ENCODE measurements at places on chromosomes 1 and 21. TPM values are rescaled to one million over a fixed set of nuclear protein-coding genes. Genes with fewer than 3 reads are reported as not detected.
A peak's percentile ranks its signal among the peaks of the same experiment; 100 is the strongest.

The VASH2 gene
- 0.55 TPM for total RNA-seq

The NEGR1 gene
- total RNA-seq = 0.08 TPM

The DDAH1 gene
- not detected for total RNA-seq

The VWA5B1 gene
- total RNA-seq = 0.15 TPM

The RBM11 gene
- 1.7 TPM for total RNA-seq

The ESRRG gene
- total RNA-seq = not detected

The NR0B2 gene
- not detected for total RNA-seq

The LRIG2 gene
- 20.2 TPM for total RNA-seq

The KRTAP21-2 gene
- not detected for total RNA-seq

The LCE1D gene
- total RNA-seq = not detected

The SERINC2 gene
- not detected for total RNA-seq

DNA sequence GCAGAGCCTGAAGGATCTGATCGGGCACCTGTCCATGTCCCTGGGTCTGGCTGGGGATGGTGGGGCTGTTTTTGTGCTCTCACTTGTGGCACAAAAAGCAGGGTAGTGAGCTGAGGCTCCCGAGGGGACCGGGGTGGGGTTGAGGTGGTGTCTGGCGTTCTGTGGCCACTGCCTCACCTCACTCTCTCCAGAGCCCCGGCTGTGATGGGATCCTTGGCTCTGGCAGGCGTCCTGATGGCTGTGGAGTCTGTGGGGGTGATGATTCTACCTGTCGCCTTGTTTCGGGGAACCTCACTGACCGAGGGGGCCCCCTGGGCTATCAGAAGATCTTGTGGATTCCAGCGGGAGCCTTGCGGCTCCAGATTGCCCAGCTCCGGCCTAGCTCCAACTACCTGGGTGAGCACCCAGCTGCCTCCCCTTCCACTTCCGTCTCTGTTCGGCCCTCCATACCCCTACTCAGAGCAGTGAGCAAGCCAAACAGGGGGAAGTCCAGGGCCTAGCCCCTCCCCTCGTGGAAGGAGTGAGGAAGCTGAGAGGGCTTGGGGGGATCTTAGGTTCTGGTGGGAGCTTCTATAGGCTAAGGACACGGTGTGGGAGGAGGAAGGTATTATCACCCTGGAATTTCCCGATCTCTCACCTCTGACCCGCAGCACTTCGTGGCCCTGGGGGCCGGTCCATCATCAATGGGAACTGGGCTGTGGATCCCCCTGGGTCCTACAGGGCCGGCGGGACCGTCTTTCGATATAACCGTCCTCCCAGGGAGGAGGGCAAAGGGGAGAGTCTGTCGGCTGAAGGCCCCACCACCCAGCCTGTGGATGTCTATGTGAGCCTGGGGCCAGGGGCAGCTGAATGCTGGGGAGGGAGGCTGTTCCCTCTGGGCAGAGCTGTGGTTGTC, 7.0 kb downstream of the ADAMTSL4 start:
- DNase-seq = no peak
- H3K4me1 ChIP-seq = peaks cover 15% of the 10 kb centered on the region
- no peaks in the 10 kb centered on the region for H3K27me3 ChIP-seq
- peak overlapping the region; percentile 36 for H3K4me3 ChIP-seq

GRCh38 chr1:47569681-47570470, 132.0 kb downstream of the FOXD2 start:
- H3K27me3 ChIP-seq = peaks cover 56% of the 10 kb centered on the region
- peaks cover 3% of the 10 kb centered on the region for H3K4me1 ChIP-seq
- DNase-seq = no peak
- no peaks in the 10 kb centered on the region for H3K36me3 ChIP-seq
- H3K4me3 ChIP-seq = no peak overlapping the region
- no peak overlapping the region for H3K27ac ChIP-seq

DNA sequence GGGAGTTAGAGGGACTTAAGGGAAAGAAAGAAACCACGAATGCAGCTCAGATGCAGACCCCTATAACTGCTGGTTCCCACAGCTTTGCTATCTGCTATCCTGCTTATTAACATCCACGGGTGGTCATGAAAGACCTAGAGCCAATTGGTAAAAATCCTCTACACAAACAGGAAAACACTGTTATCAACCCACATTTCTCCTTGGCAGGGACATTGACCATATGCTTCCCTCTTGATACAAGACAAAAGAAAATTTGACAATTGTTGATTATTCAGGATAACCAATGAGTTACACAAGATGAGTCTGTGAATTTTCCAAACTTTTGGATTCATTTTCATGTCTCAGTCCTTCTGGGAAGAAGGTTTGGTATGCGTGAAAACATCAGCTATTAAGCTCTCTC, 90.4 kb downstream of the TIAM1 start:
- peaks cover 6% of the 10 kb centered on the region for H3K4me1 ChIP-seq
- H3K27me3 ChIP-seq = no peaks in the 10 kb centered on the region
- no peak overlapping the region for H3K27ac ChIP-seq
- no peak for DNase-seq
- H3K4me3 ChIP-seq = no peak overlapping the region

GRCh38 chr21:43603641-43604504, 55.4 kb downstream of the HSF2BP start:
- H3K4me3 ChIP-seq = no peak overlapping the region
- H3K27ac ChIP-seq = no peak overlapping the region
- H3K36me3 ChIP-seq = no peaks in the 10 kb centered on the region

DNA sequence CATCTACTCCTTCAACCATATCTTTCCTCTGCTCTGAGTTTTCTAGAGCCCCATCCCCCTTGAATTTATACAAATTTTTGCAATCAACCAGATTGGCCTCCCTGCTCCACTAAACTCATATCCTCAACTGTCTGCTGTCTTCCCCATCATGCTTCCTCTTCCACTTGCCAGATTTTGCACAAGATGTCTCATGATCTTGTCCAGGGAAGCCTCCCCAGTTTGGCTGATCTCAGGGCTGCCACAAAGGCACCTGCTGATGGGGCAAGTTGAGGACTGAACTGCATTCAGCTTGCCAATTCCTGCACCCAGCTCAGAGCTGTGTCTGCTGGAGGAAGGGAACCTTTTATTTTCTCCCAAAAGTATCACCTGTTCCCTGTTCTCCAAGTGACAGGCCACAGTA, 3.9 kb upstream of the KCNJ9 start:
- H3K27me3 ChIP-seq = peaks cover 88% of the 10 kb centered on the region
- peaks cover 19% of the 10 kb centered on the region for H3K36me3 ChIP-seq
- DNase-seq = no peak
- no peak overlapping the region for H3K27ac ChIP-seq
- peak overlapping the region; percentile 7 for H3K4me3 ChIP-seq
- H3K4me1 ChIP-seq = peaks cover 4% of the 10 kb centered on the region

GRCh38 chr1:60222360-60223115, 149.0 kb upstream of the C1orf87 start:
- DNase-seq = no peak
- H3K27ac ChIP-seq = no peak overlapping the region
- H3K4me3 ChIP-seq = no peak overlapping the region
- H3K4me1 ChIP-seq = peaks cover 2% of the 10 kb centered on the region
- H3K36me3 ChIP-seq = no peaks in the 10 kb centered on the region

- peak overlapping the region; percentile 75 for H3K27ac ChIP-seq
- peak overlapping the region; percentile 80 for H3K4me3 ChIP-seq
- H3K36me3 ChIP-seq = peaks cover 8% of the 10 kb centered on the region
- H3K4me1 ChIP-seq = peaks cover 24% of the 10 kb centered on the region
- H3K27me3 ChIP-seq = peaks cover 76% of the 10 kb centered on the region
- no peak for DNase-seq
These were observed 1.3 kb downstream of the TACSTD2 start for GRCh38 chr1:58575551-58576324.

DNA sequence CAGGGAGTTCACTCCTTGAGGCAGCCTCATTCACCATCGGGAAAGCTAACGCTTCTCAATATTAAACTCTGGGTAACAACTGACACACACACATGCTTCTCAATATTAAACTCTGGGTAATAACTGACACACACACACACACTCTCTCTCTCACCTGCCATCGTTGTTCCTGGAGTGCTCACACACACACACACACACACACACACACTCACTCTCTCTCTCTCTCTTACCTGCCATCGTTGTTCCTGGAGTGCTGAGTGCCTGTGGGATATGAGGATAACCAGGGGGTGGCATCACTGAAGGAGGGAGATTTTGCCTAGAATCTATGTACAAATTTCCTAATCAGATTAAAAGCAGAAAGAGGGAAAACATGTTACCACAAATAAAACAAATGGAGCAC, 17.1 kb upstream of the GUCA2A start:
- H3K27me3 ChIP-seq = no peaks in the 10 kb centered on the region
- peak overlapping the region; percentile 74 for H3K27ac ChIP-seq
- H3K4me3 ChIP-seq = no peak overlapping the region
- H3K36me3 ChIP-seq = peaks cover 13% of the 10 kb centered on the region
- H3K4me1 ChIP-seq = peaks cover 9% of the 10 kb centered on the region

GRCh38 chr1:207959141-207959825, 48.4 kb upstream of the CD34 start:
- H3K4me3 ChIP-seq = peak overlapping the region; percentile 71
- H3K36me3 ChIP-seq = peaks cover 4% of the 10 kb centered on the region
- H3K27me3 ChIP-seq = peaks cover 70% of the 10 kb centered on the region
- no peak for DNase-seq
- H3K27ac ChIP-seq = no peak overlapping the region

DNA sequence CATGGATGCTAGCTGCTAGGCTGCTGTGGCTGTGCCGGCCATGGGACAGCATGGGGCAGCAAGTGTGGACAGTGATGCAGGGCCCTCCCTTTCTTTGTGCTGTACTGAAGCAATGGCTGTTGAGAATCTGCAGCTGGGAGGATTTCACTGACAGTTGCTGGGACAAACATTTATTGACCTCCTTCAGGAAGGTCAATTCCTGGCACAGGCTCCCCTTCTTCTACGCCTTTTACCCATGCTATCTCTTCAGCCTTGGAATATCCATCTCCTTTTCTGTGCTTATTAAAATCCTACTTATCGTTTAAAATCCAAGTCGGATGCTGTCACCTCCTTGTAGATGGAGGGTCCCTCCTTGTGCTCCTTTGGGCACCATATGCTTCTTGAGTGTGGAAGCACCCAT, 213.1 kb upstream of the USP24 start:
- no peaks in the 10 kb centered on the region for H3K36me3 ChIP-seq
- no peak overlapping the region for H3K27ac ChIP-seq
- H3K4me1 ChIP-seq = no peaks in the 10 kb centered on the region
- H3K4me3 ChIP-seq = no peak overlapping the region
- DNase-seq = no peak
- H3K27me3 ChIP-seq = peaks cover 60% of the 10 kb centered on the region

GRCh38 chr1:202186327-202186726, 7.3 kb upstream of the LGR6 start:
- H3K36me3 ChIP-seq = peaks cover 3% of the 10 kb centered on the region
- no peak overlapping the region for H3K27ac ChIP-seq
- no peak overlapping the region for H3K4me3 ChIP-seq
- DNase-seq = no peak

GRCh38 chr1:40873863-40874472, 11.8 kb upstream of the CITED4 start:
- H3K4me1 ChIP-seq = peaks cover 27% of the 10 kb centered on the region
- no peak for DNase-seq
- H3K27ac ChIP-seq = peak overlapping the region; percentile 84
- no peak overlapping the region for H3K4me3 ChIP-seq
- no peaks in the 10 kb centered on the region for H3K27me3 ChIP-seq

GRCh38 chr21:22925032-22925431, 1926.8 kb downstream of the NCAM2 start:
- no peak overlapping the region for H3K4me3 ChIP-seq
- no peaks in the 10 kb centered on the region for H3K36me3 ChIP-seq
- H3K4me1 ChIP-seq = no peaks in the 10 kb centered on the region
- DNase-seq = no peak

DNA sequence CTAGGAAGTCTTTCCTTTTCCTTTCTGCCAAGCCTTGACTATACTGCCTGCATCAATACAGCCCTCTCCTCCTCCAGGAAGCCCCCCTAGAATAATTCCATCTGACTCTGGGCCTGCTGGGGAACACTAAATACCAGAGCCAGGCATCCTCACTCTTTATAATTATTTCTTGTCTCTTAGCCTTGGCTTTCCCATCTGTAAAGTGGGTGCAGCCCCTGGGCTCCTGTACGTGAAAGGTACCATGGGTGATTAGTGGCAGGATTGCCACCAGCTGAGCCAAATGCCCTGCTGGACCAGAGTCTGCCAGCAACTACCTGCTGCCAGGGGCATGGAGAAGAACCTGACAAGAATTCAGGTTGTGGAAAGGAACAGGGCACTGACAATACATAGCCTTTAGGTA, 58.7 kb downstream of the LGR6 start:
- DNase-seq = no peak
- peaks cover 45% of the 10 kb centered on the region for H3K27me3 ChIP-seq

DNA sequence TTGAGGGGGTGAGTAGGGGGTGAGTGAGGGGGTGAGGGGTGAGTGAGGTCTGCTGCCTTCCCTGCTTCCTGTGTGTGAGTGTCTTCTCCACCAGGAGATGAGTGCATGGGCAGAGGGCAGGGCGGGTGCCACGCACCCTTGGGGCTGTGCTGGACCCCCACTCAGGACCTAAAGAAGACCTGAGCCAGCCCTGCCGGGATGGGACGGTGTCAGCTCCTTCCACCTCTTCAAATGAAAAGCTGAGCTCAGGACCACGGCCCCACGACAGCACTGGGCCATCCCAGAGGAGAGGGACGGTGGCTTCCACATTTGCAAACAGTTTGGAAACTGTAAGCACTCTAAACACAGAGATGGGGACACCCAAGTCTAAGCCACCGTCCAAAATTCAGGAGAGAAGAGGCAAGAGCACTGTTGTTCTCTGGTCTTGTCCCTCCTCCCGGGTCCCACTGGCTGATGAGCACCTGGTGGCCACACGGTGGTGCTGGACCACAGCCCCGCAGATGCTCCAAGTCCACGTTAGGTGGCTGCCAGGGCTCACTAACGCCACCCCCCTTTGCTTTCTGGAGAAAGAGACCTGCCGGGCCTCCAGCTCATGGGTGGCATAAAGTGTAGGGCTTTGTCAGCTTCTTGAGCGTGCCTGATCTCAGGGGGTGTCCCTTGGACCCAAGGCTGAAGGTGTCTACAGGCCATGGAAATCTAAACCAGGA, 32.1 kb downstream of the TMPRSS2 start:
- no peak for DNase-seq
- peaks cover 34% of the 10 kb centered on the region for H3K27me3 ChIP-seq
- H3K36me3 ChIP-seq = no peaks in the 10 kb centered on the region
- peaks cover 7% of the 10 kb centered on the region for H3K4me1 ChIP-seq
- H3K27ac ChIP-seq = no peak overlapping the region

Measured in T-helper 17 cell (primary cell).